AG04450 (cell line): ENCODE measurements at places on chromosomes 3 and 15.

DNA sequence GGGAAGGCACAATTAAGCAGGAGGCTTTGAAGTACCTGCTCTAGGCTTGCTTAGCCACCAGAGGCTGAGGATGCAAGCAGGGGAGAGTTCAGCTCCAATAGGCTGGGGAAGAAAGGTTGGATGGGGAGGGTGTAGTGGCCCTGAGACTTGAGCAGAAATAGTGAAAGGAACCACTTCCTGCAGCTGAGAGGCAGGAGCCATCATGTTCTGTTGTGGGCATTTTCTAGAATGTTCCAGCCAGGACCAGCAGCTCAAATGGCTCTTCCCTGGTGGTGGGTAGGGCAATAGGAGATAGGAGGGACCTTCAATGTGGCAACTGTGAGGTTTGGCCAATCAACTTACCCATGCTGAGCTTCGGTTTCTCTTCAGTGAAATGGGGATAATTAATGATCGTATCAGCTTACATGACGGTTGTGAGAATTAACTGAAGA, 79.1 kb upstream of the CGNL1 start:
- no peak for DNase-seq

DNA sequence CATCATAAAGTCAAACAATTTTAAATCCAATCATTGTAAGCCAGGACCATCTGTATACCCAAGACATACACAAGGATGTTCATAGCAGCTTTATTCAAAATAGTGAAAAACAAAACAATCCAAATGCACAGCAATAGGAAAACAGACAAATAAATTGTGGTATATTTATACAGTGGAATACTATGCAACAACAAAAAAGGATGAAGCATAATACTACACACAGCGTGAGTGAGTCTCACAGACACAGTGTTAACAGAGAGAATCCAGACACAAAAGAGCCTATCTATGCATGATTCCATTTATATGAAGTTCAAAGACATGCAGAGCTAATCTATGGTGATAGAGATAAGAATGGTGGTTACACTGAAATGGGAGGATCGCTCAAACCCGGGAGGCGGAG, 5.6 kb upstream of the MUC20 start:
- DNase-seq: no peak

- no peak for DNase-seq
Measured at GRCh38 chr3:27671101-27671500, 51.0 kb downstream of the EOMES start.

DNA sequence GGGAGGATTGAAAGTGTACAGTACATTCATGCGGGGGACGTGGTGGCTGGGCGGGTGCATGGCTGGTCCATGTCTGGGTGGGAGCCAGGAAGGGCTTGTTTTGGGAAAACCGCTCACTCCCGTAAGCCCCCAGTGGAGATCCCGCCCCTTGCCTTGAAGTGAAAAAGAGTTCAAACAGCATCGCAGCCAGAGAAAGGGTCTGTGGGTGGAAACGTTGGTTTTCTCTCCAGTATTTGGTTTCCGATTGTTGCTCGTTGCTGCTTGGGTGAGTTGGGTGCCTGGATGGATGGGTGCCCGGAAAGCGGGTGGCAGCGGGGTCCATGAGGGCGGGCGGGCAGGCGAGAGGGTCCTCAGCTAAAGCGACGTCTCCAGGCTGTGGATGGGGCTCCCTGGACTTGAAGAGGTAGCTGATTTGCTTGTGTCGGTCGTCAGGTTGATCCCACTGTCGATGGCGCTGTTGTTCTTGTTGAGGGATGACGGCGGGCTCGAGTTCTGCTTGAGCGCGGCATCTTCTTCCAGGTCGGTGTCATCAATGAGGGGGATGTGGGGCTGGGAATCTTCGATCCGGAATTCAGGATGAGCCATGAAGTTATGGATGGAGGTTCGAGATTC, 7.7 kb upstream of the SEC13 start:
- no peak for DNase-seq
